ENCODE measurements at places on chromosomes 4 and X.

GRCh38 chr4:74105656-74106280, 6.8 kb upstream of the CXCL2 start:
- DNase-seq: no peak

DNA sequence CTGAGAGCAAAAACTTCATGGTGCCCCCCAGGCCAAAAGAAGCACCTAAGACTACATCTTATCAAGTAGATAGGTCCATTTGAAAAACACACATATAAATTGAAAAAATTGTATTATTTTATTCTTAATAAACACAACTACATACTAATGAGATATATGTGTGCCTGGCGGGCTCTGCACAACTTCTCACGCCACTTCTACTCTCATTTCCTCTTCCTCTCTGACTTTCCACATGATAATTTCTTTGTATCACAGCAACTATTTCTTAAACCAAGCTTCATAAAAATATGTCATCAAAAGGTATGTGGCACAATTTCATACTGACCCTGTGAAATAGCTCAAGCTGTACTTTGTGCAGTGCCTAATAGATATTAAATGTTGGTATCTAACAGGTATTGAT, 10.7 kb upstream of the NPY2R start:
- no peak for DNase-seq

- DNase-seq: no peak
Observed at GRCh38 chrX:82765811-82766210, 742.3 kb upstream of the POU3F4 start.

DNA sequence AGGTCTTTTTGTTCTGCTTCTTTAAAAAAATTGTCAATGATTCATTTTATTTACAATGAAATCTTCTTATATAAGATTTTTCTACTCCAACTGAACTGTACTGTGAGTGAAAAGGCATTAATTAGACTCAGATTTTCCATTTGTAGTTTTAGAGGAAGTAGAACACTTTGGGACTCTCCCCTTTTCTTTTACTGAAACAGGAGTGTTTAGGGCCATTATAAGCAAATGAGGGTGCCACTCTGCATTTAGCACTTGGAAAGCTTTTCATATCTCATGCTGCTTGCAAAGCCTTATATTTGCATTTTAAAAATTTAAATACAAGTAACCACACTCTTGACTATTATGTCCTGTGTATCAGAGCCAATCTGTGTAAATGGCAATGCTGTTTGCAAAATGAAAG, 584.3 kb downstream of the KLHL13 start:
- DNase-seq: no peak

DNA sequence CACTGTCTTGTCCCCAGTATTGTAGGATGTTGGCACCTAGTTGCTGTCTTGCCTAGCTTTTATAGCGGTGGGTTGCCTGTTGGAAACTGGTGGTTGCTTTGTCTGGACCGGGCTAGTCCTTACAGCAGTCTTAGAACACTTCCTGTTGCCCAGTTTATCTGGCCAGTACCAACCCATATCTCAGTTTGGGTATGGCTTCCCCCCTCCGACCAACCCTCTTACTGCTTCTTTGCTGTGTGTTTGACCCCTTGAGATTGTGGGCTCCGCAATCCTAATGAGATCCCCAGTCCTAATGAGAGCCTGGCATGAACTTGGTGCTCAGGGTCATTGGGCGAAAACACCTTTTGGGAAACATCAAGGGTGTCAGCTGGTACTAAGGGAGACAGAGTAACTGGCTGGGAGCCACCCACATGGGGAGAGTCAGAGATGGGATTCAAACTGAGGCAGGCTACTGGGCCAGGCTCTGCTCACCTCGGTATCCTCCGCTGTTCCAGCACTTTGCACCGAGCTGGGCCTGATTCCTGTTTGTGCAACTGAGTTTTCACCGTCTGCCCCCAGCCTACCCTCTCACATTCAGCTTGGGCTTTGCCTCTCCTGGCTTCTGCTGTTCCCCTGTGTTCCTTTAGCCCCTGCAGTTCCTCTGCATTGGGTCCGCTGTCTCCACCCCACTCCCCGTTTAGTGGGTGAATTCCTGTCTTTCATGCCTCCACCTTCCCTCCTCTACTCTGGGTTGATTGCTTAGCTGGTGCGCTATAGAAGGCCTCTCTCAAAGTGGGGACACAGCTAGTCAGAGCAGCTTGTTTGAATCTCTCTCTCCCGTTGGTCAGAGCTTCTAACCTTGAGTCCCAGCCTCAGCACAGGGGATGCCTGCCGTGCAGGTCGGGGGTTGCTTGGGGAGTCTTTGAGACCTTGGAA, 1.6 kb downstream of the TBC1D14 start:
- DNase-seq: no peak

DNA sequence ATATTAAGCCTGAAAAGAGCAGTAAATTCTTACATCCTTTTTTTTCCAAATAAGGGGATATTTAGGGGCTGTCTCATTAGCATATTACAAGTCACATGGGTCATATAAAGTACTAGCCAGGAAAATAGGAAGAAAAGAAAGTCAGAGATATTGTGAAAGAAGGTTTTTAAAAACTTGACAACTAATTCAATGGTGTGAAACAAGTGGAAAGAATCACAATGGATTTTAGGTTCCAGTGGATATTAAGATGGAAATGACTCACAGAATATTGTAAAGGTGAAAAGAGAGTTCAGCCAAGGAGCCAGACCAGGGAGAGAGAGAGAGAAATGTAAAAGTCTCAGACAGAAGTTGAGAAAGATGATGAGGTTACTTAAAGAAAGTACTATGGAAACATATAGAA, 297.2 kb downstream of the IQCM start:
- DNase-seq: no peak

- DNase-seq: no peak
Observed at GRCh38 chr4:185344743-185345538, 50.8 kb downstream of the LRP2BP start.

GRCh38 chrX:77900688-77901087, 1.4 kb downstream of the COX7B start:
- no peak for DNase-seq
